ENCODE measurements at places on chromosomes 5 and 9.

DNA sequence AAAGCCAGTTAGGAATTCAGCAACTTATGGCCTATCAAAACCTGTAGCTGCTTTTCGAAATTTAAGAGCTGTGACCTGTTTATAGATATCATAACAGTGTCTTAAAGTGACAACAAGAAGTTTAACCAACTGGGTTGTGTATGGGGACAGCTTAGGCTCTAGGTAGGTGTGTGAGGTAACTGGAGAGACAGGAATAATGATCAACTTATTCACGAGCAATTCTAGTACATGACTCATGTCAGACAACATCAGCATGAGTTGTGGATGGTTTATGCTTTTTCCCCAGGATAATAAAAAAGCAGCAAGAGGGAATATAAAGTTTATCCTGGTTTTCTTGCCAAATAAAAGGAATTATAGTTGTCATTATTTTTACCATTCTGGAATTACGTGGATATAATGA lies 88.6 kb downstream of the GDNF start:
- no peak for DNase-seq

DNA sequence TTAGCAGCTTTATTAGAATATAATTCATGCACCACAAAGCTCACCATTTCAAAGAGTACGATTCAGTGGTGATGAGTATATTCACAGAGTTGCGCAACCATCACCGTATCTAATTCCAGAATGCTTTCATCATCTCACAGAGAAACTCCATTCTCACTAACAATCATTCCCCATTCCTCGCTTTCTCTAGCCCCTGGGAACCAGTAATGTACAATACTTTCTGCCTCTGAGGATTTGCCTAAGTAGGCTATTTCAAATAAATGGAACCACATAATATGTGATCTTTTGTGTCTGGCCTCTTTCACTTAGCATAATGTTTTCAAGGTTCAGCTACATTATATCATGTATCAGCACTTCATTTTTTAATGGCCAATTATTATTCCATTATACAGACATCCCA lies 145.1 kb upstream of the ADAMTS16 start:
- DNase-seq: no peak

- DNase-seq: no peak
Observed at GRCh38 chr5:82045554-82046275, 73.9 kb downstream of the ATG10 start.

DNA sequence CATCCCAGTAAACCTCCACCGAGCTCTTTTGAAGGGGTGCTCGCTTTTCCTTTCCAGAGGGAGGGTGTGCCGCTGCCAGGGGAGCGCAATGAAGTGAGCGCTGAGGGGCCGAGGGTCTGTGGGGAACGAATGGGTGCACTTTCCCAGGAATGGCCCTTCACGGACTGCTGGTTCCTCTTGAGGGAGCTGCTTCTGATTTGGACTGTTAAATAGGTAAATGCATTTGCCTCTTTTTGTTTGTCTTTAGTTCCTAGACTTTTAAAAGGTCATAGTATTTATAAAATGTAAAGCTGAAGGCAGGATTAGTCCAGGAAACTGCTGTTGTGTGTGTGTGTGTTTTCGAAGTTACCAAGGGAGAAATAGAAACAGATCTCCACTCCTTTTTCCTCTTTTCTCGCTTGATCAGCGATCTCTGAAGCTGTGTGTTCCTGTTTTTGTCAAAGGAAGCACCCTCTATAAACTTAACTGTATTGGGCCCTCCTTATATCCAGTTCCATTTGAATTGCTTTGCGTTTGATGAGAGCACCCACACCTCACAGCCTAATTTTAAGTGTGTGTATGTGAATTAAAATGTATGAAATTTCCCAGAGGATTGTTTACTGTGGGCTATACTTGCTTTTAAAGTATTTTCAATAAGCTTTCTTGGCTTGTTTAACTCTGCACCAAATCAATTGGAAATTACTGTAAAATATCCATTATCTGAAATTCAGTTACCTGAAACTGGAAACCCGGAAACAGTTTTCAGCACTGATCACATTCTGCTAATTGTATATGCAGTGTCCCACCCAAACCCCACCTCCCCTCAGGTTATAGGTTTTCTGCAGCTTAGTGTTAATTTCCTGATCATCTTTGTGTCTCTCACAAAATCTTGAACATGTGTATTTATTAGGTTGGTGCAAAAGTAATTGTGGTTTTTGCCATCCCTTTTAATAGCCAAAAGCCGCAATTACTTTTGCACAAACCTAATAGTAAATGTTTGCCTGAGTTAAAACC lies 966 bp downstream of the SNX2 start:
- DNase-seq: no peak
